ENCODE measurements at places on chromosomes 7 and 10. TPM values are rescaled to one million over a fixed set of nuclear protein-coding genes. Genes with fewer than 3 reads are reported as not detected.

The ARMH3 gene
- polyA plus RNA-seq, result 20.2 TPM

The CHST15 gene
- polyA plus RNA-seq, result 12.8 TPM

The ANKRD7 gene
- polyA plus RNA-seq, result 1,292 TPM

The PDIA4 gene
- 67.1 TPM for polyA plus RNA-seq

GRCh38 chr10:119826771-119827170 is 45.9 kb downstream of the MCMBP start:
- no peak for DNase-seq

DNA sequence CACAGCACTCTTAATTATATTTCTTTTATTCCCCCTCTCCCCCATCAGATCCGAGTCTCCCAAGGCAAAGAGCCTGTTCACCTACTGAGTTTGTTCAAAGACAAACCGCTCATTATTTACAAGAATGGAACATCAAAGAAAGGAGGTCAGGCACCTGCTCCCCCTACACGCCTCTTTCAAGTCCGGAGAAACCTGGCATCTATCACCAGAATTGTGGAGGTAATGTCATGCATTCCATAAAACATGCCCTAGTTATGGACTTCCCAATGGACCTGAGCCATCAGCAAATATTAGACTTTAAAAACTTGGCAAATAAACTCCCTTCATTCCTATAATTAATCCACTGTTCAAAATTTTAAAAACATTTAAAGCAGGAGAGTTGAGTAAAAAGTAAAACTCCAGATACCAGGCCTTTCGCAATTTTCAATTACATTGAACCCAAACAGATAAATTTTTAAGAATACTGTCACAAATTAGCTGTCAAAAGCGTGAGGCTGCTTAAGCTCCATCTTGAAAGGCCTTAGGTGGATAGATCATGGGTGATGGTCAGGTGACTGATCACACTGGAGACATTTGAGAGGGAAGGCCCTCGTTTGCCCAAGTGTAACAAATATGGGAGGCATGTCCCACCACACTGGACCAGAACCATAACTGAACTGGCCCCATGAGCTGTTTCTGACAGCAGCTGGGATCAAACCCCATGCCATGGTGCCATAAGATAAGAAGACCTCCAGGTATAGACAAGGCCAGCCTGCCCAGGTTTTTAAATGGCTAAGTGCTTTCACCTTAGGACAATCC is 46.9 kb upstream of the ARL4A start:
- no peak for DNase-seq

- no peak for DNase-seq
Observed at GRCh38 chr7:7664291-7664690, 23.7 kb downstream of the UMAD1 start.

GRCh38 chr7:114988026-114988425 is 66.1 kb downstream of the MDFIC start:
- DNase-seq, result no peak

- no peak for DNase-seq
Observed at GRCh38 chr7:147415991-147416390, 1174.6 kb upstream of the C7orf33 start.

GRCh38 chr10:73645251-73645650 is 4.0 kb upstream of the MYOZ1 start:
- no peak for DNase-seq

DNA sequence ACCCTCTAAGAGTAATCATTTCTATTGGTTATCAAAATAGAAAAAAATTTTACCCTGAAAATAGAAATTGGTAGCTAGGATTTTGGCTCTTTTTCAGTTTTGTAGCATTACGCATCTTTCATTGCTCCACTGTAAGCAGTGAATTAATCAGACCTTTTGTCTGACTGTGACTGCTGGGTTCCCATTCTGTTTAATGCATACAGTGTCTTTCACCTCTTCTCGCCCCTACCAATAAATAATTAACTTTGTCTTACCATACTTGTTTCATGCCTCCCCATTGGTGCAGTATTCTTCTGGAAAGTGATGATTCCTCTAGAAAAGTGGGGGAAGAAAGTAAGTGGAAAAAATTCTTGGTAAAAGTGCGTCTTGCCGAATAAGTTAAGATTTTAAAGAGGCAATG is 73.2 kb downstream of the AP3M1 start:
- DNase-seq, result no peak

- DNase-seq, result peak; percentile 50
Observed at GRCh38 chr10:110827875-110828274, 43.9 kb upstream of the PDCD4 start.

DNA sequence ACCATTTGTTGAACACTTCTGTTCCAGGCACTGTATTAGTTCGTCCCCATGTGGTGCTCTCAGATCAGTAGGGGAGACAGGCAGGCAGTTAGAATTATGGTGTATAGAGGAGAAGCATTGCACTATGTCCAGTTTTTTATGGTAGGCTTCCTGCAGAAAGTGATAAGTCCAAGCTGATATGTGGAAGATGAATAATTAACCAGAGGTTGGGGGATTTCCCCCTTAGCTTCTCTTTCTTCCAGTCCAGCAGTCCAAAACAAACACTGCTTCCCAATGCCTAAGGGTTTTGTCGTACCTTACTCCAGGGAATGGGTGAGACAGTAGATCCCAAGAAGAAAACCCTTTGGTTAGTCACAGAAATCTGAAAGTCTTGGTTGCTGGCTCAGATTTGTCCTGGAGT is 19.2 kb downstream of the HIF1AN start:
- DNase-seq, result no peak

DNA sequence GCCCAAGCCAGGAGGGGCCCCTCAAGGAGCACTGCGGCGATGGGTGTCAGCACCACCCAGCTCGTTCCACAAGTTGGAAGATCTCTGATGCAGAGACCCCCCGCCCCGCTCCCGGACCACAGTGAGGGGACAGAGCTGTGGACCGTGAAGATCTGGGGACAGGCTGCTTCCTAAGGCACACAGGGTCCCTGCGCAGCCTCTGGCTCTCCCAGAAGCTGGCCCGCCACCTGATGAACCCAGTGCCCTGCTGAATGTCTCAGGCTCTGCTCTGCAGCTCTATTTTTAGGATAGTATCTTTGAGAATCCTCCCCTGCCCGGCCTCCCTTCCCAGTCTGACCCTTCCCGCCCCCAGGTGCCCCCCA is 29.7 kb downstream of the GBX1 start:
- DNase-seq, result no peak
